ENCODE measurements at places on chromosomes 11 and 22.

GRCh38 chr11:132490978-132491377 is 1041.3 kb downstream of the OPCML start:
- no peak for DNase-seq

DNA sequence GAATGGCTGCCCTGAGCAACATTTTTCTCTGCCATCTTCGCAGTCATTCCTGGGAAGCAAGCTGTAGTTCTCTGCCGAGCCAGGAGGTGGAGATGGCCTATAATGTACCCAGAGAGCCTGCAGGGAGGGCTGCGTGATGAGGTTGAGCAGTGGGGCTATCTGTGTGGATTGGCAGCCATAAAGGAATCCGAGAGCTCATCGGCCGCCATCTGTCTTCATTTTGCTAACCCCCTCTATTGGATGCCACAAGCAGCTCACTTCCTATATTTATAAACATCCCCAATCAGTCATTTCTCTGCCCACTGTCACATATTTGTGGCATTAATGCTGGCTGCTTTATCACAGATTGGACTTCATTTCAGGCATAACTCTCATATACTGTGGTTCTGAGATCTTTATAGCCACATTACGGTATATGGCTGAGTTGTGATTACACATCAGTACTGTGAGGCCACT is 209.5 kb downstream of the NTM start:
- peak; percentile 16 for DNase-seq

GRCh38 chr11:85934596-85935169 is 79.5 kb downstream of the CCDC83 start:
- DNase-seq = no peak

DNA sequence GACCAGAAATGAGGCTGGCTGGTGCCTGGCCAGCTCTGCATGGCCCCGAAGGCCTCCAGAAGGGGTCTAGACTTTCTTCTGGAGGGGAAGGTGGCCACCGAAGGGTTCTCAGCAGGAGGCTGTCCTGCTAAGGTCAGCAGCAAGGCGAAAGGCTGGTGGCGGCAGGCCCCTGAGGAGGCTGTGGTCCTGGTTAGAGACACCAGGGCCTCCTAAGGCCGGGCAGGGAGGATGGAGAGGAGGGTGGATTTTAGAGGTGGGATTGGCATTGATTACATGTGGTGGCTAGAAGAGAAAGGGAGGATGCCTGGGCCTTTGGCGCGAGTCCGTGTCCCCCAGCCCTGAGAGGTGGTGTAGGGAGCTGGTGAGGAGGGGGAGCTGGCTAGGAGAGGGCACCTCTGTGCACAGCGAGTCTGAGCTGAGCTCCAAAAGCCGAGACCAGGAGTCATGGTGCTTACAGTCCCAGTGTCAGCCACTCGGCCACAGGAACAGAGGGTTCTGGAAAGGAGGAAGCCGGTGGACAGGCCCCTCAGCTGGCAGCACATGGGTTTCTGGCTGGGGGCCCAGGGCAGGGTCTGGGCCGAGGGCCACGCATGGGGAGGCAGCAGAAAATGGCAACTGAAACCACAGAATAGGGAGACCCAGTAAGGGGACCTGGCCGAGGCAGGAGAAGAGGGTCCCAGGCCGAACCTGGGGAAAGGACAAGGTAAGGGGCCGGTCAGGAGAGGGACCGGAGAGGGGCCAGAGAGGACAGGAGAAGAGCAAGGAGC is 2.5 kb downstream of the FERMT3 start:
- DNase-seq = no peak

DNA sequence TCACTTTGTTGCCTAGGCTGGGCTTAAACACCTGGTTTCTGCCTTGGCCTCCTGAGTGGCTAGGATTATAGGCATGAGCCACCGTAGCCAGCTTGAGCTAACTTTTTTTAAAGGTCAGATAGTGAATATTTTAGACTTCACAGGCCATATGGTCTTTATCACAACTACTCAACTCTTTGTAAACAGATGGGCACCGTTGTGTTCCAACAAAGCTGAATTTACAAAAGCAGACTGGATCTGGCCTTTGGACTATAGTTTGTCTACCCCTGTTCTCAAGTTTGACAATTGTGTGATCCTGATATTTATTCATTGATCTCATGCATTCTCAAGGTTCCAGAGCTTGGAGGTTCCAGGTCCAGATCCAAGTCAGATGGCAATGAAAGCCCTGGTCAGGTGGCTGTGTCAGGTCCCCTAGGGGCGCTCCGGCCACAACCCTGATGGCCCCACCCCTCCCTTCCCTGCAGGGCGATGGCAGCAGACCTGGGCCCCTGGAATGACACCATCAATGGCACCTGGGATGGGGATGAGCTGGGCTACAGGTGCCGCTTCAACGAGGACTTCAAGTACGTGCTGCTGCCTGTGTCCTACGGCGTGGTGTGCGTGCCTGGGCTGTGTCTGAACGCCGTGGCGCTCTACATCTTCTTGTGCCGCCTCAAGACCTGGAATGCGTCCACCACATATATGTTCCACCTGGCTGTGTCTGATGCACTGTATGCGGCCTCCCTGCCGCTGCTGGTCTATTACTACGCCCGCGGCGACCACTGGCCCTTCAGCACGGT is 15.8 kb downstream of the P2RY2 start:
- no peak for DNase-seq

DNA sequence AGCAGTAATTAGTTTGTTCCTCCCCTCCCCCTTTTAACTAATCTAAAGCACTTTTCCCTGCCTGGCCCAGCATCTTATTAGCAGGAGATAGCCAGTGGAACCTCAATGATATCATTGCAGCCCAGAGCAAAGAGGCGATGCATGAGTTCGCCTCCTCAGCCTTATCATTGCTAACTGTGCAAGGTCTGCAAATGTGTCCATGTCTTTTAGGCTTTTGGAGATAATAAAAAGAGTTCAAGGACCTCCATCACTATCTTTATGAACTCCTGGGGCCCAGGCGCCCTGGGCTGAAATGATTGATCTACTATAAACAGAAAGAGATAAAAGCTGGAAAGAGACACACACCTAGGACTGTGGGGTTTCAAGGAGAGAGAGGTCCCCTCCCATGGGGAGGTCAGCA is 124.2 kb upstream of the TBCEL start:
- DNase-seq = no peak

- DNase-seq = no peak
Measured at GRCh38 chr22:19419464-19420178, 11.9 kb downstream of the HIRA start.

DNA sequence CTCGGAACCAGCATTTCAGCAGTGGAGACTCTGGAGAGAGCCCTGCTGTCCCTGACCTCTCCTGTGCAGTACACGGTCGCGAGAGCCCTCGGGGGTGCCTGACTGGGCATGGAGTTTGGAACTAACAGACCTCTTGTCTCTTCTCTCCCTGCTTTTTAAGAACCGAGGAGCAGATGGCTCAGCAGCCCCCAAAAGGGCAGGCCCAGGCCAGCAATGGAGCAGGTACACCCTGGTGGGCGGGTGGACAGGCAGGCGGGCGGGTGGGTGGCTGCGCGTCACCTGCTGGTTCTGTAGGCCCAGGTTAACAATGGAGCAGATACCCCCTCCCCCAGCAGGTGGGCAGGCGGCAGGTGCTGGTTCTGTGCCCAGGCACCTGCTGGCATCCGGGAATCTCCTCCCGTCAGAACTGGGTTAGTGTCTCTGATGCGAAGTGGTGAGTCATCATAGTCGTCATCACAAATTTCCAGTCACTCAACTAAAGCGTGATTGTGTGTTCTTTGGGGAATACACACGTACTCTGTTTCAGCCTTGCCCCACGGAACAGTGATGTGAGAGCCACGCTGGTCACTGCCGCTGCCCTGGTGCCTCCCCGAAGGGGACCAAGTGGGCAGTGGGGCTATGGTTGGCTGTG is 41.1 kb downstream of the GRAMD4 start:
- DNase-seq = no peak

DNA sequence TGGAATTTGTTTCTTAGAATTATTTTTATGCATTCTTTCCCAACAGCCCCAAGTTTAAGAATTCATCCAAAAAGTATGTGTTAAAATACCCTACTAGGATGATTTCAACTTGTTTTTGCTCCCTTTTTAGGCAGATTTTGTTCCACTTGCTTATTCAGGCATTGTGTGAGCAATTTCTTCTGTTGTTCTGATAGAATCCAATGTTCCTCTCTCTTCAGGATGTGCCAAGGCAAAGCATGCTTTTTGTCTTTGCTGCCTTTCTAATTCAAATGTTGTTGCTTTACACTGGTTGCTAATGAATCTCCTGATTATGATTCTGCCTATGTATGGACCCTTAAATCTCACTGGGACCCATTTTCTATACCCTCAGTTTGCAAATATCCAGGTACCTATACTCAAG is 131.2 kb upstream of the ARHGAP42 start:
- DNase-seq = no peak

- DNase-seq = no peak
Measured at GRCh38 chr22:45537734-45538181, 35.1 kb downstream of the FBLN1 start.

- DNase-seq = no peak
Measured at GRCh38 chr11:111088847-111089355, 156.6 kb upstream of the POU2AF2 start.

DNA sequence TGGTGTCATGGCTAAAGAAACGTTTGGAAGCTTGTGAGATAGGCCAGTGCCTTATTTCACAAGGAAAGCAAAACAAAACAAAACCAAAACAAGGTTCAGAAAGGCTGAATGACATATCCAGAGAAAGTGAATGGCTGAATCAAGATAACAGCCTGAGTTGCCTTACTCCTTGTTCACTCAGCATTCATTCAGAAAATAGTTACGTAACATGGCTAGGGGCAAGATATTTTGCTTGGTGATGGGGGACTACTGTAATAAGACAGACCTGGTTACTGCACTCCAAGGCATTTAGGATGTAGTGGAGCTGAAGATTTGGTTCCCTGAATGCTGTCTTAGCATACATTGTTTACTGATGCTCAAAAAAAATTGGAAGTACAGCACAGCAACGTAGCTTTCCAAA is 47.7 kb downstream of the C11orf91 start:
- DNase-seq = no peak

GRCh38 chr11:46338636-46338987 is 8.7 kb upstream of the DGKZ start:
- DNase-seq = no peak

GRCh38 chr22:45548247-45548840 is 45.7 kb downstream of the FBLN1 start:
- DNase-seq = no peak

- no peak for DNase-seq
Measured at GRCh38 chr11:77211594-77212251, 83.7 kb downstream of the MYO7A start.

GRCh38 chr22:37176464-37177061 is 11.5 kb downstream of the C1QTNF6 start:
- peak; percentile 68 for DNase-seq

DNA sequence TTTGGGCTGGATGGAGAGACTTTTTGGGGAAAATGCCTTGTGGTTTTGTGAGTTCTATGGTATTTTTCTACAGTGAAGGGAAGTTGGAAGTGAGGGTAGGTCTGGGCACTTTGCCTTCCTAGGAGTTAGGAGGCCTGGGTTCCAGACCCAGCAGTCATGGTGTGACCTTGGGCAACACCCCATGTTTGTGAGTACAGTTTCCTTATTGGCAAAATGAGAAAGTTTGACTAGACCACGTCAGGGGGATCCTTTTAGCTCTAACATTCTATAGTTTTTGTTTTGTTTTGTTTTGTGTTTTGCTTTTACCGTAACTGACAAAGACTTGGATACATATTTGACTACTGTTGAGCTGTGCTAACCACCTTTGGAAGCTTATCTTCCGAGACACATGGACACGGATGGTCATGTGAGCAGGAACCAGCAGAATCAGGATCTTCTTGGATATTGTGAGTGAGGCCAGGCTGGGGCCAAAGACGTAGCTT is 109.0 kb downstream of the PKNOX2 start:
- no peak for DNase-seq

GRCh38 chr11:72303179-72303578 is 59.2 kb upstream of the PHOX2A start:
- DNase-seq = no peak

- no peak for DNase-seq
Measured at GRCh38 chr22:30953206-30953605, 15.4 kb downstream of the MORC2 start.

DNA sequence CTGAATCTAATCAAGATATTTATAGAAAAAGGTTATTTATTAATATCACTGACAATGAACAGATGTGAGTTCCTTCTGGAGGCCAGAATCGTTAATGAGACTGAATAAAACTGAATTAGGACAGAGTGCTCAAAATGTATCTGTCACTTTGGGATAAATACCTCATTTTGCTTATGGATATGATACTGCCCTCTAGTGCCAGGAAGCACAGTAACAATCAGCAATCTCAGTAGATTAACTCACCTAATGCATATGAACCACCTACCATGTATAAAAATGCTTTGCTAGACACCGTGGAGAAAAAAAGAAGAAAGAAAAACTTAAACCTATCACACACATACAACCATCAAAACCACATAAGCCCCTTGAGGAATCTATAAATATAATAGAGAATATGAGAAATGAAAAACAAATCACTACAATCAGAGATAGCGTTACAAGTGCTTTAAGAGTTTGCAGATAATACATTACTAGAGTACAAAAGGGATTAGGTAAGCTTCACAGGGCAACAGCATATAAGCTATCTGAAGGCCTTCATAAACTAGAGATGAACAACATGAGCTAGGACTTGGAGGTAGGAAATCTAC is 117.4 kb downstream of the SGSM3 start:
- no peak for DNase-seq

DNA sequence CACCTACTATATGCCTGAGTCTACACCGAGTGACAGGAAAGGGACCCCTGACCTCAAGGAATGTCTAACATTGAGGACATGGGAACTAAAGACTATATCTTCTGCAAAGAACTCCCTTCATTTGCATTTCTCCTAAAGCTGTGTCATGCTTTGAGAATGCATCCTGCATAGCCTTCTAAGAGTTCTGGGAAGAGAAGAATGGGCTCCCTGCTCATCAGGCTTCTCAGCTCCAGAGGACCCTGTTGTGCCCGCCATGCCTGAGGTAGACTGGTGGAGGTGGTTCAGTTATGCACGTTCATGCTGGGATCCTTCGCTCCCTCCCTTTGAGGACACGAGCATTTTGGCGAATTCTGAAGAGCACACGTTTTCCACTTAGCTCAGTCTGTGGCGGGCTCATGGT is 63.3 kb downstream of the GRIK4 start:
- DNase-seq = no peak

GRCh38 chr11:129639300-129639699 is 176.3 kb upstream of the TMEM45B start:
- no peak for DNase-seq

- DNase-seq = peak; percentile 28
Measured at GRCh38 chr11:47216121-47216798, 1.5 kb downstream of the DDB2 start.

DNA sequence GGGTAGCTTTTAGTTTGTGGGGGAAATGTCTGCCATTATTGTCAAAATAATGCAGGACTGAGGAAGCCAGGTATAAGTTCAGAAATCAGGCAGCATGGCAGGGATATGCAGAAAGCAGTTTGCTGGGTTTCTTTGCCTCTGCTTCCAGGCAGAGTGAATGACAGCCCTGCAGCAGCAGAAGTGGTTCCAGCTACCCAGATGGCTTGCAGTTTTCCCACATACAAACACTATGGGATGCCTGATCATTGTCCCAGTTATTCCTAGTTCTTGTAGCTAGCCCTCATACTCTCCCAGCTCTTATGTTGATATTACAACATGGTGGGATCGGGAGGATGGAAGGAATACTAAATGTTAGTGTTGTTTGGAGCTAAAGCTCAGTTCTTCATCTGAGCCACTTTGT is 2.8 kb upstream of the DIXDC1 start:
- DNase-seq = no peak

All from right renal pelvis (tissue), 4 donors.